ENCODE measurements at places on chromosomes 2 and 18.

DNA sequence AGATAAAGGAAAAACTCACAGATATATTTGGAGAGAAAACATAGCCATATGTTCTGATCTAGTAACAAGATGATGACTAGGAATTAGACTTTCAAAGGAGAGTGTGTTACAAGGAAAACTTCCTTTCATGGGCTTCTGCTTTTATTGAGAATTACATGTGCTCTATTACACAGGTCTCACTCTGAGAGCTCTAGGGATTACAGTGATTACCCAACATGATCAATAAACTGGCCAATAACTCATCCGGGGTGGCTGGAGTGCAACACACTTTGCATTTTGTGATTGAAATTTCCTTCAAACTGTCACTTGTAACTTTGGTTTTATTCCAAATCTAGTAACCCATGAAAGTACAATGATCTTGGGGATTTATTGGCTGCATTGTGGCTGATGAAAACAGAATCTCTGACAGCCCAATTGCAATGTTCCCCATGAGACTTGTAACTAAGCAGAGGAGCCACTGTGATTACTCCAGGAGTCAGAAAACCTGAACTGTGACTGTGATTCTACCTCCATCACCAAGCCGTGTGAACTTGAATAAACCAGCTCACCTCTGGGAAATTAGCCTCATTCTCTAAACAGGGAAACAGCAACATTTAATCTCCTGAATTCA lies 40.2 kb upstream of the LRRC30 start:
- no peak for DNase-seq

GRCh38 chr2:128505150-128505490 lies 186.5 kb upstream of the HS6ST1 start:
- no peak for DNase-seq

DNA sequence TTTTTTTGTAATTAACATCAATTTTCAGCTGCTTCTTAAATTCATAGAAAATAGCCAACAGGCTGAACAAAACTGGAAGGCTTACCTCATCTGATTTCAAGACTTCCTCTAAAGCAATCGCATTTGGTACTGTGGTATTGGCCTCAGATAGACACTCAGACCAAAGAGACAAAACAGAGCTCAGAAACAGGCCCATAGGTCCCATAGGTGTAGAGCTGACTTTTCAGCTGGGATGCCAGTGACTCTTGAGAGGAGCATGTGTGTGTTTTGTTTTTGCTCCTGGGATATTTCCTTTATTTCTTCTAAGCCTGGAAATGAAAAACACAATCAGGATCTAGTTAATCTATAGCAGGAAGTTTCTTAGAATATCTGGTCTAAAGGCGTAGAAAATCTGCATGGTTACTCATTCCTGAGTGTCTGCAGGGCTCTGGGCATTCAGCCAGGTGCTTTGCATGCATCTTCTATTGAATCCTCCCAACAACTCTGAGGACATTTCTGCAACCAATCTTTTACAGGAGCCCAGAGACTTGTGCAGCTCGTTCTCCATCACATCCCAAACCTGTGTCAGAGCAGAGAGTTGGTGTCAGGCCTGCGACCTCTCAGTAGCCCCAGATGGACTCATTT lies 190.8 kb downstream of the RTP5 start:
- no peak for DNase-seq

- DNase-seq: no peak
These were observed 206.9 kb upstream of the FSIP2 start for GRCh38 chr2:185531721-185532120.

- peak; percentile 77 for DNase-seq
These were observed at the start of gene ADGRF3 for GRCh38 chr2:26346454-26347053. ADGRF3 (minus strand) TSS chr2:26346789; CDS start chr2:26346234, 555 bp downstream.

GRCh38 chr18:5237083-5237722 lies 40.1 kb upstream of the AKAIN1 start:
- DNase-seq: no peak

DNA sequence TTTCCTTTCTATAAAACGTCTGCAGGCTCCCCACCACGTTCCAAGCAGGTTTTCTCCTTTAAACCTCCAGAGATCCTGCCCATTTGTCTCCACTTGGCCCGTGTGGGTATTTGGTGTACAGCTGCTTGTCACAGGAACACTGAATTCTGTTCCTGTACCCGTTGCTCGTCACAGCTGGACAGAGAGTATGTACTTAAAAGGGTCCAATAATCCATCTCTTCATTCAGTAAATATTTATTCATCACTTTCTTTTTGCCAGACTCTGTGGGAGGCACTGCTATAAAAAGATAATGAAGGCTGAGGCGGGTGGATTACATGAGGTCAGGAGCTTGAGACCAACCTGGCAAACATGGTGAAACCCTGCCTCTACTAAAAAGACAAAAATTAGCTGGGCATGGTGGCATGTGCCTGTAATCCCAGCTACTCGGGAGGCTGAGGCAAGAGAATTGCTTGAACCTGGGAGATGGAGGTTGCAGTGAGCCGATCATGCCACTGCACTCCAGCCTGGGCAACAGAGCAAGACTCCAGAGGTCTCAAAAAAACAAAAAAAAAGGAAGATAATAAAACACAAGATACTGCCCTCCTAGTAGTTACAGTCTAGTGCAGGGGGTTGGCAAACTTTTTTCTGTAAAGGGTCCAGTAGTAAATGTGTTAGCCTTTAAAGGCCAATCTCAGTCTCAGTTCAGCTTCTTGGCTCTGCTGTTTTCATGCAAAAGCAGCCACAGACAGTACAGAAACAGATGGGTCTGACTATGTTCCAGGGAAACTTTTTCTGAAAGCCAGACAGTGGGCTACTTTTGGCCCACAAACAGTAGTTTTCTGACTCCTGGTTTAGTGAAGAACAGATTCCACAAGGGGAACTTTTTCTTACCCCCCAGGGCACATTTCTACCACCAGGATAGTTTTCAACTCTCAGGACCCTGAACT lies 309.9 kb upstream of the RAB12 start:
- DNase-seq: no peak

- peak; percentile 84 for DNase-seq
These were observed 652 bp downstream of the PPM1B start for GRCh38 chr2:44169155-44169898.

DNA sequence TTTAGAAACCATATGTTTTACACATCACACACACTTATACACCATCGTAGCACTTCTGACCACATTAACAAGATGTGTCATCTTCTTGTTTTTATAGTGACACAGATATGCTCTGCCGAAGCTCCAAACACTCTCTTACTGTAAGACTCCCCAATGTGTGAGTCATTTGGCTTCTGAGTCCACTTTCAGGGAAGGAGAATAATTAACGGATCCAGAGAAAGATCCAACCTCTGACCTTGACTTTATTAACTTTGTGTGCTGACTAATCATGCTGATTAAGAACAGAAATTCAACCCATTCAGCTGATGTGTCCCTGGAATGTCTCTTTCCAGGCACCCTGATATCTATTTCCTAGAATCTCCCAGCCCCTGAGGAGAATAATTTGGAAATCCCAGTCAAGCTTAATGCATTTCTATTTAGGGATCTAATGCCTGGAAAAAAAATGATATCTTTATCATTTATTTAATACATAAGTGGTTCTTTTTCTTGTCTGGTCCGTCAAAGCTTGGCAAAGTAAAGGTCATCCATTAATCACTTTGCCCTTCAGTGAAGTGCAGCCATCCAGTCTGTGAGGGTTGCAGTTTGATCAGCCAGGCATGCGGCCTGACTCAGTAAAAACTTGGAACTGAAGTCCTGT lies 615.8 kb upstream of the SYT4 start:
- no peak for DNase-seq

DNA sequence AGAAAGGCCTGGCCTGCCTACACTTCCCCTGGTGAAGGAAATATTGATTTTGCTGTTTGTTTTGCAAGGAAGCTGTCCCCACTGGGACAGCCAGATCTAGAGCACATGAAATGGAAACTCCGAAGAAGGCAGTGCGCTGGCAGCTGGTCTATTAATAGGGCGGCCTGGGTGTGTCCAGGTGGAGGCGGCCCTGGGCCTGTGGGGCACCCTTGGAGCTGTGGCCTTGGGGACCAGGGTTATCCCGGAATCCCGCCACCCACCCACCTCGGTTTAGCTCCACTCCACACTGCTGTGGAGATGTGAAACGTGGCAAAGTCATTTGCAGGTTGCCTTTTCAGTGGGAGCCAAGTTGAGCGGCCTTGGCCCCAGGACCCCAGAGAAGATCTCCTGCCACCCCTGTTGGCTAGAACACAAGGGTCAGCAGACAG lies 204.3 kb downstream of the KLHL29 start:
- DNase-seq: no peak

- no peak for DNase-seq
These were observed 198.9 kb downstream of the ACKR3 start for GRCh38 chr2:236768393-236769140.

DNA sequence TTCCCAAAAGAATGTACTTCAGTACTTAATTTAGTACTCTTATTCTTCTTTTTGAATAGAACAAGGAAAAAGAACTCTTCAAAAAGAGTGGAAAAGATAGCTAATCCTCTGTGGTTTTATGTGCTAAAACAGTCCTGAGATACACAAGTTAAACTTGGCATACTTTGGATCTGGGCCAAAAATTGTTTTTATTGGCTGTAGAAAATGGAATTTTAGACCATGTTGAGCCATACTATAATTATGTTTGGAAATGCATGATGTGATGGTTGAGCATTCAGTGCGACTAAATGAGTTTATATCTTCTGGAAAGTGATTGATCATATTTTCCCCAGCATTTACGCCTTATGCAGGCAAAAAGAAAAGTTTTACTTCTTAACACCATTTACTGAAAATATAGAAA lies 18.0 kb upstream of the PDE1A start:
- DNase-seq: no peak

DNA sequence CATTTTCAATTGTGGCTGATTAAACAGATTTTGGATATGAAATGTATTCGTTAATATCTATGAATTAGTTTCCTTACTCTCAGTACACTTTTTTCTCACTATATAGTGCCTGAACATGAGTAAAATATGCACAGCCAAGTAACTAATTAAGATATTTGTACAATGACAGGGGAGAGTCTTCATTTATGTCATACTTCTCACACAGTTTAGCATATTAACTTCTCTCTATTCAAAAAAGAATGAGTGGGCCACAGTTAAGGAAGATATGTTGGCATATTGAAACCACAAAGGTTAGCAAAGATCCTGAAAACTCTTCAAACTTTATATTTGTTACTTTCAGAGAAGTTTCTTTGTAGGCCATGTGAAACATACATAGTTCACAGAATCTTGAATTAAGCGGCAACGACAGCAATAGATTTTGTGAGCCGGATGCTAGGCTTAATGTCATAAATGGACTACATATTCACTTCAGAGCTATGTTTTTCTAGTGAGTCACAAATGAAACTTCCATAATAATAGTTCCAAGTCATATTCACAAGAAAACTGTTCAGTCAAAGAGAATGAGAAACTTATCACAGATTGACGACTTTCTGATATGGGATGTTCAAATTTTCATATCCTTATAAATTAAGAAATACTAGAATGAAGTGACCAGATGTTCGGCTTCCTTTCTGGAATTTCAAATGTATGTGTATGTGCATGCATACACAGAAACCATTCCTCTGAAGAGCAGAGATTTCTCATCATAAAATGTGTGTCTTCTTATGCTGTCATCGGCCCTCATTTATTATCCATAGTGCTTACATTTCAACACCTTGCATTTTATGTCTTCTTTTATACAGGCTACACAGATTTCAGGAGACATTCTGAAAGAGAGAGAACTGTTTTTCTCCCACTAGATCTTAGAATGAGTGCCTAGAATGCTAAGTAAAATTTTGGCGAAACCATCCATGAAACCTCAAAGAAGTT lies 584.0 kb downstream of the SATB2 start:
- DNase-seq: no peak

DNA sequence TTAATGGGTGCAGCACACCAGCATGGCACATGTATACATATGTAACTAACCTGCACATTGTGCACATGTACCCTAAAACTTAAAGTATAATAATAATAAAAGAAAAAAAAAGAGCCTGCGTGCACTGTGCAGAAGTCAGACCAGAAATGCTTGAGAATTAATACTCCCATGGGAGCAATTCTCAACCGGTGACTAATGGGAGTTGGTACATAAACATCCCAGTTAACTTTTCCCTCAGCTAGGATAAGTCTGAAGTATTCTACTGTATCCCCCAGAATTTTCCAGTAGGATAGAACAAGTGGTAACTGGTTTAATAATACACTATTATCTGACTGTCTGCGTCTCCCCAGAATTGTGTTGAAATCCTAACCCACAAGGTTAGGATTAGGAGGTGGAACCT lies 113.6 kb upstream of the COL5A2 start:
- no peak for DNase-seq

GRCh38 chr2:120923426-120923825 lies 187.8 kb downstream of the GLI2 start:
- DNase-seq: no peak

DNA sequence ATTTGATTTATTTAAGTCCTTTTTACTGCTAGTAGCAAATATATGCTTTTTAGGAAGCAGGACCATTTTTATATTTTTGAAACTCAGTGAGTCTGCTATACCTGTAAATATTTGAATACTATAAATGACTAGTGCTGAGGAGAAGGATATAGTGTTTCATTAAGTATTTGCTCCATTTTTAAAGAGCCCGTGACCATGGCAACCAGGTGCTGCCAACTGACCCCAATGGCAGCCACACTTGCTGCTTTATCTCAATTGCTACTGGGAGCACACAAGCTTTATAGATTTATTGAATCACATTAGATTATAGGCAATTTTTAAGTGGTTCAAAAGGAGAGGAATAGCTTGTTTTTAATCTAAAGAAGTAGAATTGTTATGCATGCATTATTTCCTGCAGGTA lies 142.0 kb downstream of the SCG2 start:
- no peak for DNase-seq

DNA sequence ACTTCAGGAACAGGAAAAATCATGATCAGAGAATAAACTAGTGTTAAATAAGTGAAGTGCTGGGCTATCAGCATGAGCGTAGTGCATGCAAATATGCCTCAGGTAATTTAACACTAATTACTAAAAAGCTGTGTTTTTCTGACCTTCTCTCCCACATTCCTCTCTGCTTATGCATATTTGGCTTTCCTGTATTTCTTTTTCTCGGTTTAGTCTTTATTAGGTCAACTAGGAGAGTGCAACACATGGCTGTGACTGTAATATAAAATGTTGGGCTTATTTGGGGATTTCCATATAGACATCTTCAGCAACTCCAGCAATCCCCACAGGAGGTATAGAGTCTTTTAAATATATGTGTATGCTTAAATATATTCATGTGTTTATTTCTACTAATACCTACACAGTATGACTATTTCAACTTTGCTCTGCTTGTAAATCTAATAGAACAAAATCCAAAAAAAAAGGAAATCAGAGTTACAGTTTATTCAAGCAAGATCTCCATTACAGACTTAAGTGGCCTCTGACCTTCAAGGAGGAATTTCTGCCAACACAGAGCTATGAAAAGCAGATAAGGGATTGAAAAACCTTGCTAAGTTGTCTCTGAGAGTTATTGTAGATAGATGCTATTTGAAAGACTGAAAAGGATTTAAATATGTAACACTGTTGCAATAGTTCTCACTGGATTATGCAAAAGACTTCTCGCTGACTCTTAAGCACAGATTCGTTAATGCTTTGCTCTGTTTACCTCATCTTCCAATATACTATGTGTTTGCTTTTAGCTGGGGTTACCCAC lies 359.5 kb upstream of the RGPD4 start:
- DNase-seq: no peak

GRCh38 chr2:241482126-241482955 lies 26.0 kb downstream of the STK25 start:
- peak; percentile 42 for DNase-seq
